ENCODE measurements at places on chromosomes 6 and 20.

- DNase-seq: peak; percentile 58
These were observed 4.1 kb upstream of the BNIP5 start for GRCh38 chr6:36340618-36341454.

DNA sequence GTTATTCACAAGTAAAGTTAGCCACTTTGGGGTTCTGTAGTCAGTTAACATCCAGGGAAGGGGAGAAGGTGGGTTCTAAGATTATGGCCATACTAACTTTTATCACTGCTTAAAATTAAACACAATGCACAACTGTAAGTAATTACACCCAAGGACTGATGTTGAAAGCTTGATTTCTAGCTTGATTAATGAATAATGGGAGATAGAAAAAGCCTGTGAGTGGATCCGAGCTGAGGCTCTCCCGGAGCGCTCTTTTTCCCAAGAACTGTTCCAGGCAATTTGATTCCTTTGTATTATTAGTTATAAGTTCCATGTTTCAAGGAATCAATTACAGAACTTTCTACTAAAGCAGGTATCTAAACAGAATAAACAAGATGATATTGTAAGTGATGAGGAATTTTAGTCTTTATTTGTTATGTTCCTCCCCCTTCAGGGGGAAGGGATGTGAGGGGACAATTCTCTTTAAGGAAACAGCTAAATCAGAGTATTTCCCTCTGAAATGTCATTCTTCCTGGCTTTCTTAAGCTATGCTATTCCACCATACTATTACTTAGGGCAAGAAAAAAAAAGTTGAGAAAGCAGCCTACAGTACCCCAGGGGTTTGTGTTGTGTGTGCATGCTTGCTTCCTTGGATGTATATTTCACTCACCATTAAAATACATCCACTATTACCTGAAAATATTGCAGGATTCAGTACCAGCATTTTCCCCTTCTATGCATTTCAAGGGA, 3.8 kb downstream of the TSHZ2 start:
- DNase-seq: no peak

GRCh38 chr6:98927534-98927933, 20.2 kb downstream of the FBXL4 start:
- no peak for DNase-seq

GRCh38 chr6:14132244-14132920, 14.8 kb downstream of the CD83 start:
- no peak for DNase-seq

DNA sequence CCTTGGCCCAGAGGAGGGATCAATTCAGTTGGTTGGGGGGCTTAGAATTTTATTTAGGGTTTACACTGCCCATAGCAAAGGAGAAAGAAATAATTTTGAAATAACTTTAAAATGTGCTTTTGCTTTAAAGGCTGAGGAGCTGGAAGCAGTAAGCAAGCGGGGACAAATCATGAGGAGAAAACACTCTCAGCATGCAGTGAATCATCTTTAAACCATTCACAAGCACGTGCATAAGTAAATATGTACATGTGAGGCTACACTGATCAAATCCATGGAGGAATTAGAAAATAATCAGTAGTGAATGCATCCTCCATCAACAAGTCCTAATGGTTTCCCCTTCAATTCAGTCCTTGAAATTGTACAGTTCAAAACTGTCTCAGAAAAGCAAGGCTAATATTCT, 181.0 kb downstream of the MTFR2 start:
- no peak for DNase-seq

- peak; percentile 10 for DNase-seq
These were observed 909 bp downstream of the DNAAF9 start for GRCh38 chr20:3406481-3407039.

DNA sequence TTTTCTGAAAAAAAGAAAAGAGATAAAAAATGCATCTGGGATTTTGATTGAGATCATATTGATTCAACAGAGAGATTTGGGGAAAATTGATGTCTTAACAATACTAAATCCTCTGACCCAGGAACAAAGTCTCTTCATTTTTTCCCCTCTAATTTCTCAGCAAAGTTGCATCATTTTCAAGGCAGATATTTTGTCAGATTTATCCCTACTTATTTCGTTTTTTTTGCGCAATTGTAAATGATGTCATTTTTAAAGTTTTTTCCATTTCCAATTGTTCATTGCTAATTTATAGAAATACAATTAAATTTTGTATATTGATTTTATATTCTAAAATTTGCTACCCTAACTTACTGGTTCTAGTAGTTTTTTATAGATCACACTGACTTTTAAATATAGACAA, 97.7 kb upstream of the TMEM170B start:
- no peak for DNase-seq

DNA sequence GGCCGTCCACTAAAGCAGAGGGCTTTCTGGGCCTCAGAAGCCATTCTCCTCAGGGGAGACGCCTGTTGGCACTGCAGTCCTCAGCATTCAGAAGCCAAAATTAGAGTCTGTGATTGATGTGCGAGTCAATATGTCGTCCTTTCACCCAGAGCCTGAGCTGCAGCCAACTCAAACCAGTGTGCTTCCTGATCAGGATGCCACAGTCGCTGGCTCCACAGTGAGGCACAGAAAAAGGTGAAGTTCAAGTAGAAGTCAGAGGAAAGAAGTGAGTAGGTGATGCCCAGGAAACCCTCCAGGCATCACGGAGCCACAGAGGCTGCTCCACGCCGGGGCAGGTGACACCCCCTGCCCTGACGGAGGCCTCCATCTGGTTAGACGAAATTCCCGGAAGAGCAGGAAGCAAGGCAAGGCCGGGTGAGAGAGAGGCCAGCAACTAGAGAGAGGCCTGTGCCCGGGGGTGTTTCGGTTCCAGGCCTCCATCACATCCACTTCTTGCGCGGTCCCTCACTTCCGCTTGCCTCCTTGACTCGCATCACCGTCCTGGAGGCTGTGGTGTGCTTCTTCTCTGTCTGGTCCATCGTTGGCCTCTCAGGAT, 177.7 kb upstream of the SNX9 start:
- DNase-seq: no peak

DNA sequence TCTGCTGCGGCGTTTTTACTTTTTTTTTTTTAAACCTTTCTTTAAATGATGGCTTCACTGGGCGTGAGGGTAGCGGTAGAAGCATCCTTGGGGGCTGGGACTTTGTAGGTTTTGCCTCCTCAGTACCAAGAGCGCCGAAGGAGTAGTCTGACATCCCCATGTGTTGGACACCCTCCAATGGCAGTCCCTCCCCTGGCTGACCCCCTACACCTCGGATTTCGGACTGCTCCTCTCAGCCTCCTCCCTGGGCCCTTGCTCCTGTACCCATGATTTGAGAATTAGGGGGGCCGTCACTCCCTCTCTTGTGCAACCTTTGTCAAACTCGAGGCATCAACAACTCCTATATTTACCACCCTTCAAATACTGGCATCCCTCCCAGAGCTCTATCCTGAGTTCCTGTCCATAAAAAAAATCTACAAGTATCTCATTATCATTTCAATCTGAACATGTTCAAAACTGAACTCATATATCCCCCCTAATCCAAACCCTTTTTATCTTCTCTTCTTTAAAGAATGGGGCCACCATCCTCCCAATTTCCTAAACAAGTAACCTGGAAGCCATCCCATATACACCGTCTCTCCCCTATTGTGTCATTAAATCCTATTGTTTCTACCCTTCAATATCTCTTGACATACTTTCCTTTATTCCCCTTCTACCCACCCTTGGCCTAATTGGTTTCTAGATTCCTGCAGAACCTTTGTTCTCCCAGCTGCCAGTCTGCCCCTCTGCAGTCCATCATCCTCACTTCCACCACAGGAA, 1.2 kb upstream of the ARFGEF3 start:
- DNase-seq: no peak

GRCh38 chr6:30893666-30894065, 9.3 kb downstream of the DDR1 start:
- DNase-seq: no peak

DNA sequence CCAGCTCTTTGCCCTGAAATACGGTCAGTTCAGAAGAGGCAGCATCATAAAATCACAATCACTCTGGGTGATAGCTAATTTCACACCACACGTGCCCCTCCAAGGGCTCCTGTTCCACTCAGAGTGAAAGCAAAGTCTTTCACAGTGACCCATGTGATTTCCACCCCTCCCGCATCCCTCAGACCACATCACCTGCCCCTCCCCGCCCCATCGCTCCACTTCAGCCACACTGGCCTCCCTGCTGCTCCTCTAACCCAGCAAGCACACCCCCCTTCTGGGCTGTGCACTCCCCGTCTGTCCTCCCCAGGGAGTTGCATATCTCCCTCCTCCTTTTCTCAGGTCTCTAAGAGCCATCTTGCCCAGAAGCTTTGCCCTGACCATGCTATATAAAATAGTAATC, 74.5 kb downstream of the PSMG4 start:
- DNase-seq: no peak

DNA sequence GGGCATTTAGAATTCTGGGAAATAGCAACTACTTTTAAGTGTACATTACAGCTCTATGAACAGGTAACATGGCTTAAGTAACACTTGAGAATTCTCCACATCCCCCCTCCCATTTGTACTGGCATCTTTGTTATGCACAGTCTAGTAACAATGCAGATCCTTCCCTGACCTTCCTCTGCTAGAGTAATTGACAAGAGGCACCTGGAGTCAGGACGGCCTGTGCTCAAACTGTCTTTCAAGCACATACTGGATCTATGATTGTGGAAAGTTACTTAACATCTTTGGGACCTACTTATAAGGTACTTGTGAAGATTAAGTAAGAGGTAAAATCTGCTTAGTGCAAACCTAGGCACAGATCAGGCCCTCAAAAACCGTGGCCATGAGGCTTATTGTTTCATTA, 21.9 kb upstream of the GSTA3 start:
- DNase-seq: no peak

GRCh38 chr6:41573276-41573675, 27.1 kb downstream of the FOXP4 start:
- DNase-seq: no peak

GRCh38 chr6:134619077-134619476, 301.2 kb upstream of the SGK1 start:
- DNase-seq: no peak

DNA sequence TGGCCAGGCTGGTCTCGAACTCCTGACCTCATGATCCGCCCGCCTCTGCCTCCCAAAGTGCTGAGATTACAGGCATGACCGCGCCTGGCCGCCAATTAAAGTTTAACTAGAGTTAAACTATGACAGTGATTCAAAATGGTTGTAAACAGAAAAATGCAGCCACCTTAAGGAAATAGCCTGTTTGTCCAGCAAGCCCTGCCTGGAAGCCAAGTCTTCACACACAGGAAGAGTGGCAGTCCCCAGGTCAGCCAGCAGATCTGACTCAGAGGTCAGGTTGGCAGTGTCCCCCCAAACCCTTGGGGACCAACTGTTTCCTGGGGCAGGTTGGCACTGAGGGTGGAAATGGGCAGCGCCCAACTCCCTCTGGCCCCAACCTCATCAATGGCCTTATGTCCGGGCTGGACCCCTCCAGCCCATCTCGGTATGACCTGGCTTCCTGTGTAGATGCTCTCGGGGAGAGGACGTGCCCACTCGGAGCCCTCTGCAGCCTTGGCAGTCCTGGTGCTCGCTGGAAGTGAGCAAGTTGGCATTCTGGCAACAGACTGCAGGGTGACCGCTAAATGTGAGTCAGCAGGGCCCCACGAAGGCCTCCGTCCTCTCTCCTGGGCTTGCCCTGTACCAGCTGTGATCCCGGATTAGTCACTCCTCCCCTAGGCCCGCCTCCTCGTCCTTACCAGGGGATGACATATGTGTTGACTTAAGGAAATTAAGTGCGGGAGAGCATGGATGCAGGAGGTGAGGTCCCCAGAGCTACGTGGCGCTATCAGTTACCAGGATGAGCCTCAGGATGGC, 9.7 kb upstream of the HSP90AB1 start:
- DNase-seq: no peak

DNA sequence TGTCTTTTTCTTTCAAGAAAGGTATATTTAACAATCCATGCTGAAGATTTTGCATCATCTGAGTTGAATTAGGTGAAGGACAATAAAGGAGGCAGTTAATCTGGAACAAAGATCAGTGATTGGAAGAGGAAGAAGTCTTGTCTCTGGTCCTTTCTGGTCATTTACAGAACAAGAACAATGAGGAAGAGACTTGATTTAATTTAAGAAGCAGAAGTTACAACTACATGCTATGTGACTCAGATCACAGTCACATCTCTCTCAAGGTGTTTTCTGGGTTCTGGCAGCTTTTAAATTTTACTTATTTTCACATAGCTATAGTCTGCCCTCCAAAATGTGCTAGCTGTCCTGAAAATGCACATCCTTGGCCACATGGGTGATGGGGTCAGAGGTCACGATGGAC, 53.5 kb upstream of the DEK start:
- DNase-seq: no peak

GRCh38 chr20:21209668-21210067, 83.8 kb downstream of the KIZ start:
- no peak for DNase-seq

DNA sequence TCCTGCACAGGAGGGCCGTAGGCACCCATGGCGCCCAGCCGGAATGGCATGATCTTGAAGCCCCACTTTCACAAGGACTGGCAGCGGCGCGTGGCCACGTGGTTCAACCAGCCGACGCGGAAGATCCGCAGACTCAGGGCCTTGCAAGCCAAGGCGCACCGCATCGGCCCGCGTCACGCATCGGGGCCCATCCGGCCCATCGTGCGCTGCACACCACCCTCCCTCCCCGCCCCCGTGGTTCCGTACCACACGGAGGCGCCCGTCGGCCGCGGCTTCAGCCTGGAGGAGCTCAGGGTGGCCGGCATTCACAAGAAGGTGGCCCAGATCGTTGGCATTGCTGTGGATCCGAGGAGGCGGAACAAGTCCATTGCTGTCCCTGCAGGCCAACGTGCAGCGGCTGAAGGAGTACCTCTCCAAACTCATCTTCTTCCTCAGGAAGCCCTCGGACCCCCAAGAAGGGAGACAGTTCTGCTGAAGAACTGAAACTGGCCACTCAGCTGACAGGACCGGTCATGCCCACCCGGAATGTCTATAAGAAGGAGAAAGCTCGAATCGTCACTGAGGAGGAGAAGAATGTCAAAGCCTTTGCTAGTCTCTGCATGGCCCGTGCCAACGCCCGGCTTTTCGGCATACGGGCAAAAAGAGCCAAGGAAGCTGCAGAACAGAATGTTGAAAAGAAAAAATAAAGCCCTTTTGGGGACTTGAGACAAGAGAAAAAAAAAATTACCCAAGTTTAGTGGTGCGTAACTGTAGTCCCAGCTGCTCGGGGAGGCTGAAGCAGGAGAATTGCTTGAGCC, 9.9 kb upstream of the NCOA5 start:
- no peak for DNase-seq

DNA sequence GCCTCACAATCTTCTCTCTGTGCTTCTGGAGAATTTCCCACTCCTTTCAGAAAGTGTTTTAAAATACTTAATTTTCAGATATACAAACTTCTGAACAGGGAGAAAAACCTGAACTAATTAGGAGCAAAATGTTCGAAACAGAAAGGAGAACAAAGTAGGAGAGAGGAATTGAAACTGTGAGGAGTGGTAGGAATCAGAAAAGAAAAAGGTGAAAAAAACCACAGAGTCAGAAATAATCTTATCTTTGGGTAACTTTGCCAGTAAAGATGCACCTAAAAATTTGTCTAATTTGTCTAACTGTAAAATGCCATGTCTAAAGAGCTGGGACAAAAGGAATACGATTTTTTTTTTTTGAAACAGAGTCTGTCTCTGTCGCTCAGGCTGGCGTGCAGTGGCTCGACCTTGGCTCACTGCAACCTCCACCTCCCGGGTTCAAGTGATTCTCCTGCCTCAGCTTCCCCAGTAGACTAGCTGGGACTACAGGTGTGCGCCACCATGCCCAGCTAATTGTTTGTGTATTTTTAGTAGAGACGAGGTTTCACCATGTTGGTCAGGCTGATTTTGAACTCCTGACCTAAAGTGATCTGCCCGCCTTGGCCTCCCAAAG, 4.7 kb upstream of the RIPOR2 start:
- no peak for DNase-seq

GRCh38 chr6:47733879-47734558, 35.6 kb downstream of the ADGRF4 start:
- DNase-seq: no peak

GRCh38 chr20:37543828-37544227, 16.2 kb upstream of the BLCAP start:
- no peak for DNase-seq

Data from stimulated activated naive CD4-positive, alpha-beta T cell (primary cell).